ENCODE measurements at places on chromosomes 2 and 18.

- DNase-seq, result no peak
Measured at GRCh38 chr2:119352357-119352756, 14.3 kb downstream of the C2orf76 start.

- DNase-seq, result no peak
Measured at GRCh38 chr18:7459851-7460770, 107.0 kb upstream of the PTPRM start.

GRCh38 chr2:205589479-205589878, 92.8 kb upstream of the NRP2 start:
- DNase-seq, result no peak

DNA sequence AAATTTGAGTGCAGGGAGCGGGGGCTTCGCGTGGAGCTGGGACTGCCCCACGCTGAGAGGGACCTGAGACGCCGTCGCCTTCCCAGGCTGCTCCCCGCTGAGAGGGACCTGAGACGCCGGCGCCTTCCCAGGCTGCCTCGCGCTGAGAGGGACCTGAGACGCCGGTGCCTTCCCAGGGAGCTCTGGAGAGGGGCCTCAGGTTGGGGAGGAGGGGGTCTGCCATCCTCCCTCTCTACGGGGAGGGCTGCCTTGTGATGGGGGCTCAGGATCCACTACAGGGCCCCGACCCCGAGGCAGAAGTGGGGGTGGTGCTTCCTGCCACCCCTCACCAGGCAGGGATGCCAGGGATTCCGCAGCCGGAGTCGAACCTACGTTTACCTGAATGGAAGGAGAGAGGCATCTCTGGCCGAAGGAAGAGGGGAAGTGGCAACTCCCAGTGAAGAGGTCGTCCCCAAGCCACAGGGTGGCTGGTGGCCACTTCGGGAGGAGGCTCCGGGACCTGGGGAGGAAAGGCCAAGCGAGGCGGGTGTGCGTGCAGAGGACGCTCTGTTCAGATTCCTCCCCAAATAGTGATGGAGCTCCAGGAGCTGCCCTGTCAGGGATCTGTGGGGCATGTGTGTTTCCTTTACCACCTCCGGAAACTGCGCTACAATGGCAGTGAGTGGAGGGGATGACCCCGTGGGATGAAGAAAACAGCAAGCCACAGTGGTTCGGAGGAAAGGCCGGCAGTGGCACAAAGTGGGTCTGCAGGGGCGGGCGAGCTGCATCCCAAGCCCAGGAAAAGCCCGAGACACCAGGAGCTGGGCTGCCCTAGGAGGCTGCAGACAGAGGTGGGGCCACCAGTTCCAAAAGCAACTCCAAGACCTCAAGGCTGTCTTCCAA, 108.2 kb upstream of the CTDP1 start:
- no peak for DNase-seq

GRCh38 chr2:165494573-165494972, 25.1 kb downstream of the CSRNP3 start:
- no peak for DNase-seq

DNA sequence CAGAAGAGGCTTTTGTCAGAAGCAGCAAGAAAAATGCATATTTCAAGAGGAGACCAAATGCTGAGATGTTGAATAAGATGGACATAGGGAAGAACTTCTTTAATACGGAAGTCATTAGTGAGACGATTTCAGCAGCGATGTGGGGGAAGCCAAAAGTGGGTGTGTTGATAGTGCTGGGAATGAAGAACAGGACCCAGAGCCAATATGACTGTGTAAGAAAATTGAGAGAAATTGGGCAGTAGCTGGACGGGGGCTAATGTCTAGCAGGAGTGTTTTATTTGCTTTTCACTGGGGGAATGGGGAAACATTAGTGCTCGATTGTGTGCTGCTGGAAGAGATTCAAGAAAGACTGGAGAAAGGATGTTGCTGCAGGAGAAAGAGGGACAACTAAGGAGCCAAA, 788.7 kb upstream of the KLHL29 start:
- DNase-seq, result no peak

DNA sequence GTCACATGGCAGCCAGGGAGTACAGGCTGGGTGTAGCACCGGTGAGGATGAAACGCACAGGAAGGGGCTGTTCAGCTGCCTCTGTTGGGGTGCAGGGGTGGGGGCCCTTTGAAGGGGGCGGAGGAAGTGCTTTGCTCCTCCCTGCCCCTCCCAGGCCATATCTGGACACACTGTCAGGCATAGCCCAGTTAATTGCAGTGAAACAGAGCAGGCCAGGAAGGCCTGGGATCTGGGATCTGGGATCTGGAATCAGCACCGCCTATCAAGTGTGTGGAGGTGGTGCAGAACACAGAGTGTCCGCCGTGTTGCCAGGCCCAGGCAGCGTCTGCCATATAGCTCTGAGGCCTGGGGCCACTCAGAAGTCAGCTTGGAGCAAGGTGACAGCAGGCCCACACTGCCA, 119.3 kb upstream of the MSH2 start:
- DNase-seq, result no peak

DNA sequence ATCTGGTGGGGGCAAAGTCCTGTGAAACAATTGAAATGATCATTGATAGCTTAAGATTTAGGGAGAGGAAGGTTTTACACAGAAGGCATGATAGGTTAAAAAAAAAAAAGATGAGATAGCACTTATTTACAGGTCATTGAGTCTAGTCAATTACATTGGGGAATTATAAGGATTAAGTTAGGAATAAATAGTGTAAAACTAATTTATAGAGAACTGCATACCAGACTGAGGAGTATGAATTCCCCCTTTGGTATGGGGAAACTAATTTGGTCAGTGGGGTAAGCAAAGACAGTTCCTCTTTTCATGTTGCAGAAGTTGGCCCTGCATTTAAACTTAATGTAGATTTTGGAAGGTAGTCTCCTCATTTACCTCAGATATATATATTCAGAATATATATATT, 10.8 kb downstream of the GLS start:
- no peak for DNase-seq

GRCh38 chr2:190780594-190780993, 100.0 kb upstream of the GLS start:
- no peak for DNase-seq

- no peak for DNase-seq
Measured at GRCh38 chr2:170213651-170214050, 35.7 kb downstream of the MYO3B start.

DNA sequence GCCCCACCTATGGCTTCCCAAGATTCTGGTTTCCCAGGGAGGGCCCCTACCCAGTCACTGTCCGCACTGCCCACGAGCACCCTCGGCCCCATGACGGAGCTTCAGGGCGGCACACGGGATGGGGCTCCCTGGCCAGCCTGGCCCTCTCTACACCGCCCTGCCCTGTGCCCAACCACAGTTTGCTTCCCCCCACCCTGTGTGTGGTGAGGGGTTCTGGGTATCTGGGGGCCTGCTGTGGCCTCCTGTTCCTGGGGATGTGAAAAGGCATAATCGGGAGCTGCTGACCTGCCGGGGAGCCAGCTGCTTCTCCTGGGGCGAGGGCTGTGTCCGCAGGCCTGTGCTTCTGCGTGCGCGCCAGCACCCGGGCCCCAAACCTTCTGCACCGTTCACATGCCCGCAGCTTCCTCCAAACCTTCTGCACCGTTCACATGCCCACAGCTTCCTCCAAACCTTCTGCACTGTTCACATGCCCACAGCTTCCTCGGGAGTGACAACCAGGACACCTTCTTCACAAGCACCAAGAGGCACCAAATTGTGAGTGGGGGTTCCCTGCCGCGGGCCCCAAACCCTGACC, 12.4 kb downstream of the ANO7 start:
- DNase-seq, result no peak

DNA sequence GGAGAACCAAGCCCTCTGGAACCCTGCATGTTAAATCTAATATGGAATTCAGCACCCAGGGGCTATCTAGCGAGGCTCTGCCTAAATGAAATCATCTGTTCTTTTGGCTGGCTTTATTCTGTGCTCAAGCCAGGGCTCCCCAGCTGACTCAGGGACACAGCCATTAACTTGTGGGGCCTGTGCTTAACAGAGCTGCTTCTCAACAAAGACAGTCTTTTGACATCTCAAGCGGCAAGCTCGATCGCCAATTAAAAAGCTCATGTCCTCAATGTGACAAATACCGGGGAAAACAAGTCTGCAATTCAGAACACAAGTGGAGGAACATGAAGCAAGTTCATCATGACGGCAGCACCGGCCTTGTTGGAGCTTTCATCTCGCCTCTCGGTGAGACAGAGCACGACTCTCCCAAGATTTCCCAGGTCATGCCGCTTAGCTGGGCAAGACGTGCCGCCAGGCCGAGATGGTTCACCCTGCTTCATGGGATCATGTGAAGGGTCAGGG, 64.9 kb downstream of the KLHL29 start:
- no peak for DNase-seq

DNA sequence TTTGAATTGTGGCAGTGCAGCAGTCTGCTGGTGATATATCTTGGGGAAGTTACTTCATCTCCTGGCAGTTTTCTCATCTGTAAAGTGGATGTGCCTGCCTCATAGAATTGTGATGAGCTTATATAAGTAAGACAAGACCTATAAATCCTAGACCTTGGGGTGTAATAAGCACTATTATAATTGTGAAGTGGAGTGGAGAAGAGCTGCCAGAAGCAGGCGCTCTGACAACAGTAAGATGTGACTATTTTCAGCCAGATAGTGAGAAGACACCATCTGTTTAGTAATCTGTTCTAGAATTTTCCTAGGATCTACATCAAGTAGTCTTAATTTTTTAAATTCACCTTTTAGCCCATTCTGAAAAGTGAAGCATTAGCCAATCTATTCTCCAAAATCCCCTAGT, 85.6 kb upstream of the TSPYL6 start:
- no peak for DNase-seq

- no peak for DNase-seq
Measured at GRCh38 chr18:11857177-11857887, 6.1 kb downstream of the CHMP1B start.

DNA sequence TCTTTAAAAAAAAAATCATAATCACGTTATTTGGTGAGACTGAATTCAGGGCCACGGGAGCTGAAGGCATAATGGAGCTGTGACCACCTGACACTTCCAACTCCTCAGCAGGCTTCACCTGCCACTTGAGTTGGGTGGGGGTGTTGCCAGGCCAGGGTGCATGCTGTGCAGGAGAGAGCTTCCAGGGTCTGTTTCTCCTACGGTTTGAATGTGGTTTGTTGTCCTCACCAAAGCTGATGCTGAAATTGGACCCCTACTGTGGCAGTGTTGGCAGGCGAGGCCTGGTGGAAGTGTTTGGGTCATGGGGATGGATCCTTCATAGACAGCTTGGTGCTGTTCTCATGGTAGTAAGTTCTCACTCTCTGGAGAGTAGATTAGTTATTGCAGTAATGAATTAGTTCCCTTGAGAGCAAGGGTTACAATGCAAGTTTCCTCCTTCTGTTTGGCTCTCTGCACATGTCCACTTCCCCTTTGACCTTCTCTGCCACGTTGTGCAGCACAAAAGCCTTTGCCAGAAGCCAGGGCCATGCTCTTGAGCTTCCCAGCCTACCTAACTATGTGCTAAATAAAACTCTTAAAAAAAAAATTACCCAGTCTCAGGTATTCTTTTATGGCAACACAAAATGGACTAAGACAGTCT, 38.3 kb upstream of the ANKRD44 start:
- DNase-seq, result no peak

DNA sequence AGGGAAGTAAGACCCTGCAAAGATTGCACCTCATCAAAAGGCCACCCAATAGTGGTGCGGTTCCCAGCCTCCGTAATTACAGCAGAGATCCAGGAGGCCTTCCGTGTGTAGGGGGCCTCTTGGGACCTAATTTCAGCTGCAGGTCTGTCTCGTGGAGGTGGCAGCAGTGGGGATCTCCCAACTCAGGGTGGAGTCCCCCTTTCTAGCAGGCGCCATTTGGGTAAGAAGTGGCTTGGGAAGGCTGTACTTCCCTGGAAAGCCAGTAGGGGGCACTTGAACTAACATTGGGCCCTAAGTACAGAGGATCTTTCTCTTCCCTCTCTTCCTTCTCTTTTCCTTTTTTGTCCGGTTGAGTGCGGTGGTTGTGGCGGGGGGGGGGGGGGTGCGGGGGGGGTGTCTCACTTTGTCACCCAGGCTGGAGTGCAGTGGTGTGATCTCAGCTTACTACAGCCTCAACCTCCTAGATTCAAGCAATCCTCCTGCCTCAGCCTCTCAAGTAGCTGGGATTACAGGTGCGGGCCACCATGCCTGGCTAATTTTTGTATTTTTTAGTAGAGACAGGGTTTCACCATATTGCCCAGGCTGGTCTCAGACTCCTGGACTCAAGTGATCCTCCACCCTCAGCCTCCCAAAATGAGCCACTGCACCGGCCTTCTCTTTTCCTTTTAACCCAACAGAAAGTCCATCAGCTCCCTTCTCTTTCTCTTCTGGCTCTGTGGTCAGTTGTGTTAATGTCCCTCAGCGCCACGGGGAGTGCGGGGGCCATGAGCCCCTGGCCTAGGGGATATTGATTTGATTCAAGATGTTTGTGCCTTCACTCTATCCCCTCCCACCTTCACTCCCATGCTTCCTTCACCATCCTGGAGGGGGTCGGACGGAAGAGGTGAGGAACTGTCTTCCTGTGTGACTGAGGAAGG, 32.0 kb downstream of the CENPO start:
- DNase-seq, result no peak

DNA sequence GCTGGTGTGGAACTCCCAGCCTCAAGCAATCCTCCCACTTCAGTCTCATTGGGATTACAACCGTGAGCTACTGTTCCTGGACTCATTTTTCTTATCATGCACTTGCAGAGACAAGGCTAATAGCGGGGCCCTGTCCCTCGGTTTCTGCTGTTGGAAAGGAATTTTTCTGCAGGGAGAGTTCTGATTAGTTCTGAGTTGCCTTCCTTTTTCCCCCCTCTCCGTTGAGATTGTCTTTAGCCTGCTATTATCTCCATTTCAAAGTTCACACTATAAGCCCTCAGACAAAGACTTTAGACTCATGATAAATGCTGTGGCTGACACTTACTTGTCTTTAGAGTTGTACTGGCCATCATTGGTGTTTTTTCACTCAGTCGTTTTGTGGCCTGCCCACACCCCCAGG, 97.2 kb downstream of the NCOA1 start:
- DNase-seq, result no peak

DNA sequence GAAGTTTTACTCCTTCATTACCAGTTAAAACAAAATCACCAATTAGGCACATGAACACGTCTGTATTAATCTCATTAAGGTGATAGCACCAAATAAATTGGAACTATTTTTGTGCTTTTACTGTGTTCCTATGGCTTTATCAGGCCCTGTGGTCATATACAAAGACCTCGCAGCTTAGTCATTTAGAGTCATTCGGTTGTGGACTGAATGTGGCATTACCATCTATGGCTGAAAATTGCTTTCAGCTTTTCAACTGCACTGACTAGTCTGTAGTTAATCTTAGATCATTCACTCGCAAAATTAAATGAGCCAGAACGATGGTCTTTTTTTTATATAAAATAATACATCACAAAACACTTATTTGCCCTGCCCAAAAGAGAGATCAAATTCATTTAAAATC, 601.7 kb downstream of the NR4A2 start:
- no peak for DNase-seq

GRCh38 chr2:102593516-102593915, 25.8 kb upstream of the SLC9A2 start:
- no peak for DNase-seq

GRCh38 chr2:223762853-223763252, 74.5 kb downstream of the AP1S3 start:
- DNase-seq, result no peak

GRCh38 chr2:15640261-15640711, 48.6 kb downstream of the DDX1 start:
- DNase-seq, result no peak

GRCh38 chr2:152766928-152767327, 48.5 kb downstream of the ARL6IP6 start:
- no peak for DNase-seq
